ENCODE measurements at places on chromosomes 3 and 15.
A peak's percentile ranks its signal among the peaks of the same experiment; 100 is the strongest.

DNA sequence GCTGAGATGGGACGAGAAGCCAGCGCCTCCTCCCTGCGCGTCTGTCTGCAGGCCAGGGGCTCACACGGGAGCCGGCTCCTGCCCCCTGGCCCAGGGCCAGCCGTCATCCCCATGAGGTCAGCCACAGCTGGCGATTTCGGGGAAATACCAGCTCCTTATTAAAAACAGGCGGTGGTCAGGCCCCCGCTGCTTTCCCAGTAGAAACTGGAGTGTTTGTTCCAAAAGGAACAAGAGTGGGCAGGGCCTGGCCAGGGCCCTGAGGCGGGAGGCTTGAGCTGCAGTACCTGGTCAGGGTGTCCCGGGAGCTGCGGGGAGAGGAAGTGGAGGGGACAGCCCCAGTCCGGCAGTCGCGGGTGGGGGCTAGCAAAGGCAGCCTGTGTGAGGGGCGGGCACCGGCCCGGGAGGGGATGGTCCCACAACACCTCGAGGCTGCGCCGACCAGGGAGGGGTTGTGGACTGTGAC, 17.8 kb downstream of the MYL3 start:
- DNase-seq, result no peak

DNA sequence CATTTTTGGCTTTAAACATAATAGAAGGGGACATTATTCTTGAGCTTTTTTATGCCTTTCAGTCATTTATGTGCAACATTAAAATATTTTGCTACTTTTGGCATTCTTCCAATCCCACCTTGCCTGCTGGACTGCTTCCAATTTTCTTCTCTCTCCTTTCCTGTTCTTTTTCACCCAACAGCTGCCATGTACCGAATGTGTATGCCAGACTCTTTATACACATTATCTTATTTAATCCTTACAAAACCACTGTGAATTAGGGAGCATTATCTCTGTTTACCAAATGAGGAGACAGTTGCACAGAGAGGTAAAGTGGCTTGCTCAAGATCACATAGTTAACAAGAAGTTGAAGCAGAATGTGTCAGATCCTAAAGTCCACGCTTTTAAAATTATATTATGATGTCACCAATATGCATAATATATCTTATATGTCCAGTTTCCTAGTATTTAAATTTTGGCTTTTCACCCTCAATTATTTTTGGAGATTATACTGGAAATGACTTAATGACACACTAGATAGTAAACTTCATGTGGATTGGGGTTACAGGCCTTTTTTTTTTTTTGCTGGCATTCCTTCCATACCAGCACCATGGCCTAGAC, 231.5 kb downstream of the THRB start:
- no peak for DNase-seq

DNA sequence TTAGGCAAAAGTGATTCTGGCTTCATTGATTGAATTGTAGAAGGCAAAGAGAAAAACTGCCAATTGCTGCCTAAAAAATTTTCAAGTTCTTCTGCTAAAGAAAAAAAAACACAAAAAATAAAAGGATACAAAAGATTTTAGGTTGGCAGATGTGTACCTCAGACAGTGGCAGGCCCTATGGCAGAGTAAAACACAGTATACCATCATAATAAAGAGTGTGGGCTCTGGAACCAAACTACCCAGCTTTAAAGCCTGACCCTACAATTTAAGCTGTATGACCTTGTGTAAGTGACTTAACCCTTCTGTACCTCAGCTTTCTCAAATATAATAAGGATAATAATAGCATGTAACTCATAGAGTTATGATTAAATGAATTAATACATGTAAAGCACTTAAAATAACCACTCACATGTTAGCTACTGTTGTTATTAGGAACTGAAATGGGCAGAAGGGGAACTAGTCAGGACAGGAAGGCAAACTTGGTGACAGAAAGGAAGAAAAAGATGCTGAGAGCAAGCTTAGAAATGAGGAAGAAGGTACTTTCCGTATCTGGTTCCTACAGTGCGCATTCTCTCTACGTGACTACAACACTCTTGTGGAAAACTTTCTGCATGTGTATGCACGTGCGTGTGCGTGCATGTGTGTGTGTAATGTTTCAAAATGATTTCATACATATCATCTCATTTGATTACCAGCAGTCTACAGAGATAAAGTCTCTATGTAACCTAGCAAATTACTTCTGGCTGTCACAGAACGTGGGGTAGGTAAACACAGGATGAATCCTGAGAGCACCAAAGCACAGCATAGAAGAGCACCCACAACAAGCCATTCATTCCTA, 13.6 kb upstream of the GATM start:
- DNase-seq, result no peak

DNA sequence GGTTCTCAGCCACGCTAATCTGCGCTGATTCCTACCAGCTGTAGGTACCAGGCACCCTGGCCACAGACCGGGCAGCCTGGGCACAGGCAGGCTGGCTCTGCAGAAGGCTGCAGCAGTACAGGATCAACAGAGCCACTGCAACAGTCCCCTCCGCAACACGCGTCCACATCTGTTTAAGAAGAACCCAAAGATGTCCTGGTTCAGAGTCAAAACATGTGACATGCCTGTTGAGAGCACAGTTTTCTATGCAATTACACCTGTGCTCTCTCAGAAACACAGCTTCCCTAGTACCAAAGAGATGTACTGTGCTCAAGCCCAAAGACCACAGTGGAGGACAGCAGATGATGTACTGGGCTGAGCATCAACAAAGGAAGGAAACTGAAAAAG, 18.8 kb downstream of the LRIG1 start:
- DNase-seq, result no peak

- DNase-seq, result no peak
Observed at GRCh38 chr15:92494806-92495336, 101.2 kb downstream of the ST8SIA2 start.

DNA sequence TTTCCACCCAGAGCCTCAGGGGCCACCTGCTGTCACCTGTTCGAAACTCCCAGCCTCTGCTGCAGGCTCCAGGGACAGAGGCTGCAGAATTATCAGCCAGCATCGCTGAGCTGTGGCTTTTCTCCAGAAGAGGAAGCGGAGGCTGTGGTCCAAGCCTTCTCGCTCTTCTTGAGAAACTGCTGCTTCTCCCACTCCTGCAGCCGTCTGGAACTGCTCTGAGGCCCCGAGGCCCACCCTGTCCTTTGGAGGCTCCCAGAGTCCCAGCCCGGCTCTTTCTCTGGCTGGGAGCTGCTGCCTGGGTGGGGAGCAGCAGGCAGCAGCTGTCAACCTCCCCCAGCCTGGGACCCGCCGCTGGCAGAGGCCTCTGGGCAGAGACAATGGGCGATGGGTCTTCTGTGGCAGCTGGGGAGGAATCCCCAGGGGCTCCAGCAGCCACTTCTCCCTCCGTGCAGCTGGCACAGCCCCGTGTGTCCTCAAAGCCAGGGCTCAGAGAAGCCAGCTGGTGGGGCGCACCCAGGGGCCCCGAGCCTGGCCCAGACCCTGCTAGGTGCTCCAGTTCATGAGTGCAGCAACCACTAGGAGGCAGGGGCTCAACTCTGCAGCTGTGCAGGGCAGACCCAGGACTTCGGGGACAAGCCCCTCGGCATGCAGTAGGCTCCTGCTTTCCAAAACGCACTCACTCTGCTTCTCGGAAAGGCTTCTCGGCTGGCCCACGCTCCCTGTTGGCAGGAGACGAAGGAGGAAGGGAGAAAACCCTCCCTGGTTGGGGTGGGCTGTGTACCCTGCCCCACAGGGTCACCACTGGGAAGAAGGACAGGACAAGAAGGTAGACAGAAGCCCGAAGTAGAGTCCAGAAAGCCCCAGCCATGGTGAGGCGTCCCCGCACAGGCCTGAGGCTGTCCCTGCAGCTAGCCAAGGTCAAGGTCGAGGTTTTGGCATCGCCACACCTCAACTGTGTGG, 49.9 kb upstream of the FURIN start:
- no peak for DNase-seq

- DNase-seq, result no peak
Observed at GRCh38 chr3:71018799-71019198, 564.7 kb downstream of the FOXP1 start.

- no peak for DNase-seq
Observed at GRCh38 chr3:39990532-39990931, 181.1 kb downstream of the MYRIP start.

DNA sequence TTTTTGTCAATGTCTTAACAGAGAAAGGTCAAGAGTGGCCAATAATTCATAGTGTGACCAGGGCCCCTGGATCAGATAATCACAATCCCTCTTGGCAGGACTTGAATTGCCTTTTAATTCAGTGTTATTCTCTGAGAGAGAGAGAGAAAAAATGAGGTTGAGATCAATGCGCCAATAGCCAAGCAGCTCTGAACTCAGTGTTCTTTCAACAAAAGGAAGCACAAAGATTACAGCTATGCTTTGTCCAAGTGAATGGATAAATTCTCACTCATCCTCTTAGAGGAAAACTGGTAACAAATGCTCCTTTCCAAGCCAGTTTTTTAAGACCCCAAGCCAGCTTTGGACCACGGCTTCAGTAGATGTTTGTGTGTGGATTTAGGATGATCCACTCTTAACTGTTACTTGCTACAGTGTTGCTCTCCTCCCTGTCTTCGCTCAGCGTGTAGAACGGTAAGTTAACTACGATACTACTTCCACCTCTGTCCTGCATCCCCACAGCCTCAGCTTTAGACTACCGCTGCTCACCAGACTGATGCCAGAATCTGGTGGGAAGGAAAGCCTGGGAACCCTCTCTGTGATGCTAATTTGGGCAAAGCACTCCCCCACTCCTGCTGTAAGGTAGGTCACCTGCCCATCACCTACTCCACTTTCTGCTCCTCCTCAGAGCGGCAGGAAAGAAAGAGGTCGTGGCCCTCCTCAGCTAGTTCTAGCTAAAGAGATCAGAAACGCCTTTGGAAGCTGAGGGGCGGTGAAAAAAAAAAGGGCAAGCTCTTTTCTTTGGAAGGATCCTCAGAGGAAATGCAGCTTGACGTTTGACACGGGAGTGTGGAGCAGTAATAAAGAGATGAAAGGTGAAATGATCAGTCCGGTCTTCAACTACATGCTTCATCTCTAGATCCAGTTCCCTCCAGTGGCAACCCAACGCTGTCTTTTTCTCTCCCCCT, 46.8 kb upstream of the LPP start:
- no peak for DNase-seq

DNA sequence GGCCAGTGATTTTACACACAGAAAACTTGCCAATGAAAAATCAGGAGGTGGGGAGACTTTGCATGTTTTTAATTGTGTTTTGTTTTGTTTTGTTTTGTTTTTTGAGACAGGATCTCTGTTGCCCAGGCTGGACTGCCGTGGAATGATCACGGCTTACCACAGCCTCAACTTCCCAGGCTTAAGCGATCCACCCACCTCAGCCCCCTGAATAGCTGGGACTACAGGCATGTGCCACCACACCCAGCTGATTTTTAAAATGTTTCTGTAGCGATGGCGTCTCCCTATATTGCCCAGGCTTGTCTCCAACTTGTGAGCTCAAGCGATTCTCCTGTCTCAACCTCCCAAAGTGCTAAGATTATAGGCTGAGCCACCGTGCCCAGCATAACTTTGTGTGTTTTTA, 46.0 kb downstream of the MEIS2 start:
- DNase-seq, result no peak

- DNase-seq, result no peak
Observed at GRCh38 chr15:81023483-81024264, 23.0 kb downstream of the TLNRD1 start.

DNA sequence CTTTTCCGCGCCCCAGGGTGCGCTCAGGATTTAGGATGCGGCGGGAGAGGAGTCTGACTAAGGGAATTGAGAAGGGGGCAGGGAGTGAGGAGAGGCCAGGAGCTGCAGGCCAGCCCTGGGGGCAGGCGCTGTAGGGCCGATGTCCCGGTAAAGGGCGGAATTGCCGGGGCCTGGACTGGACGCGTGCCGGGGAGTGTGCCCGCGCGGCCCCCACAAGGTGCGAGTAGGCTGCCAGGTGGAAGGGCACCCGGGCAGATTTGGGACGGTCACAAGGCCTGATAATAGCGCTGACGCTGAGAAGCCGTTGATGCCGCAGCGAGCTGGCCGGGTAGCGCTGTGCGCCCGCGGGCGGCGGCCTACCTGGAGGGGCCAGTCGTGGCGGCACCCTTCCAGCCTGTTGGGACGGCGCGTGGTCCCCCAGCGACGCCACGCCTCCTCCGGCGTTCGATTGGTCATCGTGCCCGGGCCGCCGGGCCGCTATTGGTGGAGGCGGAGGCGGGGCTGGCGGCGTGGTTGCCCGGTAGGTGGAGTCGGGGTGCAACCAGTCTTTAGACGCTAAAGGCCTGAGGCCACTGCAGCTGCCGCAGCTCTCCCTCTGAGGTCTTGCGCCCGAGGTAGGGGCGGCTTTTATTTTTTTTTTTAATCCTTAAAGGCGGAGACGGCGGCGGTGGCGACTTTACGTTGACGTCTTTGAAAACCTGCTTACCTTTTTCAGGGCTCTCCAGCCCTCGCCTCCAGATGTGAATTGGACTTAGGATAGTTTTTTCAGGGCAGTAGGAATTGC, 903 bp downstream of the SLC25A38 start:
- DNase-seq, result peak; percentile 93

DNA sequence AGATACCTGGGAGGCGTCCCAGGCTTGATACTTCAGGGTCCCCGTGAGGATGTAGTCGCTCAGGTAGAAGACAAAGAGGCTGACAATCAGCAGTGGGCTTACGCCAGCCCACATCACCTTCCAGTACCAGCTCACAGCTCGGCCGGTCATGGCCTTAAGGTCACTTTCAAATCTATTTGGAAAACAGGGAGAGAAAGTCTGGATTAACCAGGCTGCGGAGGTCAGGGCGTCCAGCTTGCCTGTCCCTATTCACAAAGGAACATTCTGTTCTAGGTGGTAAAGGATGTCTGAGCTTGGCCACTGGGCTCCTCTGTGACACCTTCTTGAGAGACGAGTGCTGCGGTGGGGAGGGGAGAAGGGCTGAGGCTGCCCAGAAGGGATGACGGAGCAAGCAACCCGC, 36.5 kb downstream of the SLC6A20 start:
- no peak for DNase-seq

GRCh38 chr3:111936191-111936841, 42.5 kb upstream of the ABHD10 start:
- DNase-seq, result no peak

DNA sequence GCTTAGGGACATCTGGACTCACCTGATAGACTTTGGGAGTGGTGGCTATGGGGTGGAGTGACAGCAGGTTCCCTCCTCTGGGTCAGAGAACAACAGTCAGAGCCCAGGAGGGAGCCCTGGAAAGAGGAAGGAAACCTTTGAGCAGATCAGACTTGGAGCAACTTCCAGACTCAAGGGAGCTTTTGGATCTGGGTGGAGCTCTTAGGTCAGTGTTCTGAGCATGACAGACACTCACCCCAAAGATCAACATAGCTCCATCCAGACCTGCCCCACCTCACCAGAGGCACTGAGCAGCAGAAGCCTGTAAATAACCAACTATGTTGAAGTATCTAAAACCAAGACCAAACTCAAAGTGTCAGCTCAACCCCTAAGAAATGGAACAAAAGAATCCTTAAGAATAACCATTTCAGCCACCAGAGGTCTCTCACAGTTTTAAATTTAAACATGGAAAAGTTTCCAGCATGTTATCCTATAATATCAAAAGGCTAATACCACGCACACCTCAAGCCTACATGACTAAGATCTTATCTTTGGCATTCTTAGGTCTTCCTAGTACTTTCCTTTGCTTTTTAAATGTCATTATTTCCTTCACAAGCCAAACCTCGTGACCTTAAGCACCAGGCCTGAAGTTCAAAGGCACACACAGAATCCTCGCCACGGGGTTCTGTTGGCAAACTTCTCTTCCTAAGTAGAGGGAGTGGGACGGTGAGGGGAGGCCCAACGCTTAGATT, 56.4 kb downstream of the UMPS start:
- DNase-seq, result no peak

GRCh38 chr3:14988988-14989394, 41.6 kb downstream of the NR2C2 start:
- DNase-seq, result peak; percentile 2

Data from activated T-helper 9 cell treated with anti-CD3 and anti-CD28 coated beads, Interleukin-2, amount 50 U/mL, for 16 hours (primary cell).